Liver (tissue), 10 donors: ENCODE measurements at places on chromosomes 5 and 9. TPM values are rescaled to one million over a fixed set of nuclear protein-coding genes. Genes with fewer than 3 reads are reported as not detected.

ZFP2 gene
- 0.22 TPM for polyA plus RNA-seq

ZNF883 gene
- 0.03 TPM for polyA plus RNA-seq

EGFLAM gene
- polyA plus RNA-seq = 2.0 TPM

GRCh38 chr5:6737043-6737941 is 24.1 kb downstream of the TENT4A start:
- no peak for DNase-seq

DNA sequence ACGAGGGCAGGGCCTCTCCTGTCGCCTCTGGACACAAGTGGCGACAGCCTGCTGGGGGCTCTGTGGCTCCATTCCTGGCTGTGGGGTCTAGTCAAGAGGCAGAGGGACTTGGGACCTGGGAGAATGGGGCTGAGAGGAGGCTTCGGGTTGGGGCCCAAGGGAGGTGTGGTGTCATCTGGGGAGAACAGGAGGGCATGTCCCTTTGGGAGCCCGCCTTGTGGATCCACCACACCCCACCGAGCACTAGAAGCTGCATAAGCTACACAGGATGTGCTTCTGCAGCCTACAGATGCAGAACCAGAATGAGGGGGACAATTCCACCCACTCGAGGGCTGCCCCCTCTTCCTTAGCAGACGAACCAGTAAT is 3.9 kb upstream of the MAN1B1 start:
- DNase-seq = no peak

TXN gene
- polyA plus RNA-seq = 400 TPM
